Activated CD4-positive, alpha-beta T cell treated with anti-CD3 and anti-CD28 coated beads, Interleukin-2, amount 50 U/mL, for 48 hours (primary cell): ENCODE measurements at places on chromosomes 7 and 10.

DNA sequence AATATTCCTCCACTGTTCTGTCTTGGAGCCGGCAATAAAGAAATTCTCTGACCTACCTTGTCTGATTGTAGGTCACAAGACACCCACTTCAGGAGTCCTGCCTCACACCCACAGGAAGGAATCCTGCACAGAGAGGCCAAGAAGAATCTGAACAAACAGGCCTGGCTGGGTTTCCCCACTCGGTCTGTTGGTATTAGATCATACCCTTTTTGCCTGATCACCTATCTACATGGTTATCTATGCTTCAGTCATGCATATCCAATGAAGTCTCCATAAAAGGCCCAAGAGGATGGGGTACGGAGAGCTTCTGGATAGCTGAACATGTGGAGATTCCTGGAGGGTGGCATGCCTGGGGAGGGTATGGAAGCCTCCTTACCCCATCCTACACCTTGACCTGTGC lies 12.3 kb downstream of the OGDH start:
- DNase-seq, result no peak

DNA sequence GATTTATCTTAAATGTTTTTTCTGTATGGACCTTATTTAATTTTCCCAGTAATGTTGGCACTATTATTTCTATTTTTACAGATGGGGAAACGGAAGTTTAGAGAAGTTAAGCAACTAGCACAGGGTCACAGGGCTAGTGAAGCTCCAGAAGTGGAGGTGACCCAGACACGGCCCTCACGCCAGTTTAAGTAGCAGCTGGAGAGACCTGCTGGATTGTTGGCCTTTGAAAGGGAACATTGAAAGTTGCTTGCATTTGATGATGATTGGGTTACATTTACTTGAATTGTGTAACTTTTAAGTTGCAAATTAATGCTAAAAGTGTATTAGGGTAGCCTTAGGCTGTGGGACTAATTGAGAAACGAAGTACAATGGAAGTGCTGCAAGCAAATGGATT lies 25.6 kb downstream of the CDK14 start:
- no peak for DNase-seq

DNA sequence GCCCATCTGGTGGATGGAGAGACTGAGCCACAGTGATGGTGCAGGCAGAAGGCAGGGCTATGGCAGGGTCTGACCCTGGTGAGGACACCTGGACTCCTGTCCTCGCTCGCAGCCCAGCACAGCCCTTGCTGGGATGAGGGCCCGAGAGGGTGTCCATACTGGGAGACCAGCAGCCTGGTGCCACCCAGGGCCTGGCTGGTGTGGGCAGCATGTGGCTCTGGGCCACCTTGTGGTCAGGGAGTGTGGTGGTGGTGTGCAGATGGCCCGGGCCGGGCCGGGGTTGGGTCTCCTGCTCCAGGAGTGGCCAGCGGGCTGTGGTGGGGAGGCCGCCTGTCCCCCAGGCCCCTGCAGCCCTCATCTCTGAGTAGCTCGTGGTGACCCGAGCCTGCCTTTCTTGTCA lies 14.9 kb downstream of the ADCY1 start:
- DNase-seq, result no peak

GRCh38 chr7:43454936-43455518 lies 127.9 kb upstream of the STK17A start:
- DNase-seq, result no peak

- no peak for DNase-seq
Observed at GRCh38 chr7:55279080-55279845, 85.9 kb upstream of the LANCL2 start.

DNA sequence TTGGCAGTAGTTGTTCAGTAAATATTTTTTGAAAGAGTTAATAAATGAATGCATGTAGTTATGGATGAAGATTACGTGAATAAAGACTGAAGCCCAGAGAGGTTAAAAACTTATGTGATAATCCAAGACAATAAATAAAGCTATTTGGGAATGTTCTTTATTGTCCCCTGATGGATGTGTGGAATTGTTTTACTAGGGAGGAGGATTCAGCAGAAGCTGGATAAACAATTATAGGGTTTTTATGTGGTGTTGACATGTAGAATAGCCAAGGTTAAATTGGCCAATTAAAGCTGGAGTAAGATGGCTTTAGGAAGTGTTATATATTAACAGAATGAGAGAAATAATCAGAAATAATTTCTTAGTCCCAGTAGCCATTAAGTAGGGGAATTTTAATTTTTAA lies 66.0 kb downstream of the CNNM2 start:
- no peak for DNase-seq

DNA sequence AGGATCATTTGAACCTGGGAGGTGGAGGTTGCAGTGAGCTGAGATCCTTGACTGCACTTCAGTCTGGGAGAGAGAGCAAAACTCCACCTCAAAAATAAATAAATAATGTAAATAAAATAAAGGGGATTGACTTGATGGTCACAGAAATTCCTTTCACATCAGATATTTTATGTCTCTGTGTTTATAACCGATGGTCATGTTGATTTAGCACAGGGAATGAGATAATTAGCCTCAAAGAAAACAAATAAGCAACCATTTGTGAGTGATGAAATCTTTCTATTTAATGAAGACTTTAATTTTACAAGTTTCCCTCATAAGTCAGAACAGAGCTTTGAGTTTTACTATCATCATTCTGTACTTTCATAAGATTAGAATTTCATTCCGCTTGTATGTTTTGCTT lies 64.8 kb upstream of the NUPR2 start:
- DNase-seq, result no peak

DNA sequence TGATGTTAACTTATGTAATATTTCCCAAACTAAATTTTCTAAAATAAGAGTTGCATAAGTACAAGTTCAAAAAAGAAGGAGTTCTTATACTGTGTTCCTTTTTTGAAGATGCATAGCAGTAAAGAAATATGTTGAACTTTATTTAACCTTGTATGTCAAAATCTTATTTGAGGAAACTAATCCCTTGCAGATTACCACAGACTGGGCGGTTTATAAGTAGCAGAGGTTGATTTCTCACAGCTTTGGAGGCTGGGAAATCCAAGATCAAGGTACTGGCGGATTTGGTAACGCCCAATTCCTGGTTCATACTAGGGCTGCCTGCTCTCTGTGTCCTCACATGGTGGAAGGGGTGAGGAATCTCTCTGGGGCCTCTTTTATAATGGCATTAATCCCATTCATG lies 68.5 kb downstream of the GNAT3 start:
- no peak for DNase-seq

- DNase-seq, result no peak
Observed at GRCh38 chr7:30116771-30117170, 18.0 kb upstream of the MTURN start.

DNA sequence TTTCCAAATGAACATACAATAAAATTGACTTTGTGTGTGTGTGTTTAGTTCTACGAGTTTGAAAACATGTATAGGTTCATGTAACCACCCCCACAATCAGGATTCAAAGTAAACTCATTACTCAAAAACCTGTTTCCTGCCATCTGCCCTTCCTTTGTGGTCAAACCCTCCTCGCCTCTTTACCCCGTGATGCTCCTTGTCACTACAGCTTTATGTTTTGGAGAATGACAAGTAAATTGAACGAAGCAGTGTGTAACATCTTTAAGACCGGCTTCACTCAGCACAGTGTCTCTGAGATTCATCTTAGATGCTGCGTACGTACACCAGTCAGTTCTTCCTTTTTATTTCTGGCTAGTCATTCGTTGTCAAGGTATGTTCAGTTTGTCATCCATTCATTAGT lies 54.6 kb upstream of the MKI67 start:
- peak; percentile 27 for DNase-seq

DNA sequence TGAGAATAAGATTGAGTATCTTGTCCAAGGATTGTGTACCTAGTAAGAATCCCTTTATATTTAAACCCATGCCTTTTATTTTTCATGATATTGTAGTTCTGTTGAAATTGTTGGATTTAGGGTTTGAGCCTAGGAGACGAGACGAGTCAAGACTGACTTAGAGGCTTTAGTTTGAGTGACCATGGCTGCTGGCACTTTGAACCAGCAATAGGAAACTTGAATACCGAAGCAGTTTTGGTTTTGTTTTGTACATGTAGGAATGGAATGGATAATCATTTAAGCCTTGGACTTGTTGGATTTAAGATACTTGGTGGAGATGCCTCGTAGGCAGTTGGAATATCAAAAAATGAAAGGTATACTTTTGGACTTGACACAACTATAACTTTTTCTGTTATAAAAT lies 229.0 kb downstream of the BICC1 start:
- no peak for DNase-seq

GRCh38 chr10:73635781-73636180 lies 5.5 kb downstream of the MYOZ1 start:
- DNase-seq, result no peak

DNA sequence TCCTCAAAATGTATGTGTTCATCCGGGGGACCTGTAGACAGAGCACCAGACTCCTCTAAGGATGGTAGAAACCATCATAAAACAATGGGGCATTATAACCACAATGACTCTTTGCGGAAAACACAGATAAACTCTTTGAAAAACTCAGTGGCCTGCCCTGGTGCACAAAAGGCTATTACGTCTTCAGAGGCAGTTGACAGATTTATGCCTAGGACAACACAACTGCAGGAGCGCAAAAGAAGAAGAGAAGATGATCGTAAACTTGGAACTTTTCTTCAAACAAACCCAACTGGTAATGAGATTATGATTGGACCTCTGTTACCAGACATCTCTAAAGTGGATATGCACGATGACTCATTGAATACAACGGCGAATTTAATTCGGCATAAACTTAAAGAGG lies 6.0 kb downstream of the RBM48 start:
- DNase-seq, result no peak

- no peak for DNase-seq
Observed at GRCh38 chr10:24708081-24708480, 15.6 kb downstream of the ARHGAP21 start.

GRCh38 chr10:31594347-31594873 lies 275.4 kb downstream of the ZEB1 start:
- DNase-seq, result no peak

GRCh38 chr7:25068502-25069213 lies 56.4 kb downstream of the CYCS start:
- no peak for DNase-seq

- DNase-seq, result no peak
Observed at GRCh38 chr7:32518534-32519140, 23.3 kb downstream of the AVL9 start.

GRCh38 chr7:68321076-68321639 lies 1277.1 kb upstream of the AUTS2 start:
- no peak for DNase-seq

DNA sequence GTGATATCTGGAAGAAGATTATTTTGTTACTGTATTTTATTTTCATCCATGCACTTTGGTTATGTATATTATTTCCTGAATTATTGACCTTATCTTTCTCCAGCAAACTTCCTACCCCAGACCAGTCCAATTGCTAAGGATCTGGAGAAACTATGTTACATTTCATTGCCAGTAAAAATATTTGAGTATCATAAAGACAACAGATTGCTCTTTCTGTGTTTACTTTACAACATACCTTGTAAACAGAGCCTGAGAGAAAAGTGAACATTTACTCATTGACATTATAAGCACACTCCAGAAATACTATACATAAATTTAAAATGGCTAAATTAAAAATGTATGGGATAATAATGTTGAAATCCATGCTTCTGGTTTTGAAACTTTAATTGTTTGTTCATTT lies 186.2 kb upstream of the FAM3C start:
- no peak for DNase-seq

- DNase-seq, result no peak
Observed at GRCh38 chr7:159158125-159158887, 13.6 kb upstream of the VIPR2 start.

DNA sequence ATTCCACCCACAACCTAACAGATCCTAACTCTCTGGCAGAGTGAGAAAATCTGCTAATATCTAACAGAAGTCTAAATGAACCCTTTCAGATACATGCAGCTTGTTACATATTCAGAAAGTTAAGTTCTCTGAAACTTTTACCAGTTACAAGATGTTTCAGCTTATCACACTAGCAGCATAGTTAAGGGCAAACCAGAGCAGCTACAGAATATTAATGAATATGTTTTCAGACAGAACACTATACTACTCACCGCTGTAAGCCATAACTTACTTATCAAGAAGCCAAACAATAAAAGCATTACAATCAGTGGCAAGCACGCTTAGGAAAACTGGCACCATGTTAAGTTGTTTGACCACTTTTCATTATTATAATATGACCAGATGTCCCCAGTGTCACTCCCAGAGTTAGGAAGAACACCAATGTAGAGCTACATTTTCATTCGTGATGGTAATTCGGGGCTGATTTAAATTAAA lies 2.7 kb downstream of the ITGB1 start:
- no peak for DNase-seq

GRCh38 chr10:60385399-60385738 lies 4.3 kb downstream of the ANK3 start:
- no peak for DNase-seq

GRCh38 chr10:89029785-89030437 lies 39.3 kb downstream of the FAS start:
- DNase-seq, result peak; percentile 79

DNA sequence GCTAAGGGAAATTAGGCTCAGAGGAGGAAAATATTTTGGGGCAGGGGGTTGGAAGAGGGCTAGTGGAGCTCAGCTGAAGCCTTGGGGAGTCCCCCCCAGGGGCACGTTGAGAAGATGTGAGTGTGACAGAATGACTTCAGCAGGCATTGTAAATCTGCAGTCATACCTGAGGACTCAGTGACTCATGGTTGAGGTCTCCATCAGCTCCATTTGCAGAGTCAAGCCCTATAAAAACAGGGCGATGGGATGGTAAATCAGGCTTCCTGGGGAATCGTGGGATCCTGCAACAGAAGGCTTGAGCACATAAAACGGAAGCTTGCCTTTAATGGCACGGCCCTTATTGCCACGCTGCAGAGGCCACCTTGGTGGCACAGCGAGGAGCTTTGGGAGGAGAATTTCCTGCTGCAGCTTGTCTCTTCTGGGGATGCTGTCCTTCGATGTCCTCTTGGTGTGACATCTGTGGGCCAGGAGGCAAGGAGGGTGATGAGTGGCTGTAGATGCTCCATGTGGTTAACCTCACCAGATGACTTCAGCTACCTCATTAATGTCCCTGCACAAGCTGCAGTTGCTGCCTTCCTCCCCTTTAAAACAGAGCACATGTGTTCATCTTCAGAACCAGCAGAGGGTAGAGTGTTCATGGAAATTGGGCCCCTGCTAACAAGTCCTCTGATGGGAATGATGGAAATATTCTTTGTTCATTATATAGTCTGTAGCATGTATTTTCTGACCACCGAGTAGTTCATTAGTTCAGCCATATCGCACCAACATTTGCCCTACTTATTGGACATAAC lies 285.9 kb downstream of the LRMDA start:
- no peak for DNase-seq
